Cortex of kidney (tissue), 1 donor: ENCODE measurements at places on chromosomes 4 and X.

GRCh38 chrX:19954335-19955096 is 36.3 kb downstream of the BCLAF3 start:
- no peak for DNase-seq

GRCh38 chrX:131675596-131676194 is 131.8 kb downstream of the OR13H1 start:
- no peak for DNase-seq

DNA sequence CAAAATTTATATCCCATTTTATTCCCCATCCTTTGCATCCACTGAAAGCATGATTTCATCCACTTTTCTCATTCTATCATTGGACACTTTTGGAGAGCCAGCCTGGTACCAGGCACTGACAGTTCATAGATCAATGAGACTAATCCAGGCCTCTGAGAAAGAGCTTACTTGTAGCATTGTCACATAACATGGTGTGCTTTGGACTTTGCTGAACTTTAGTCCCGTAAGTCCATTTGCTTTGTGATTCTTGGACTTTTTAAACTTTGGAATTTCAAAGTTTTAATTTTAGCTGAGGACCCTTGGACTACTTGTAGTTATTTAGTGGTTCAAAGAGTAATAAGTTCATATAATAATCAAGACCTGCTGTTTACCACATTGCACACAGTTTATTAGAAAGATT is 11.5 kb downstream of the LIAS start:
- DNase-seq: no peak

DNA sequence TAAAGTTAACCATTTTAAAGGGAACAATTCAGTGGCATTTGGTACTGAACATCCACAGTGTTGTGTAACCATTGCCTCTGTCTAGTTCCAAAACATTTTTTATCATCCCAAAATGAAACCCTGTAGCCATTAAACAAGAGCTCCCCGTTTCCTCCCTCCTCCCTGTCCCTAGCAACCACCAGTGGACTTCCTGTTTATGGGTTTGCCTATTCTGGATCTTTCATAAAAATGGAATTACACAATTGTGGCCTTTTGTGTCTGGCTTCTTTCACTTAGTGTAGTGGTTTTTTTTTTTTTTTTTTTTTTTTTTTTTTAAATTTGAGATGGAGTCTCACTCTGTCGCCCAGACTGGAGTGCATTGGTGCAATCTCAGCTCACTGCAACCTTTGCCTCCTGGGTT is 11.6 kb downstream of the RBMX2 start:
- no peak for DNase-seq

- DNase-seq: no peak
These were observed 457.4 kb downstream of the CENPC start for GRCh38 chr4:67087897-67088296.

DNA sequence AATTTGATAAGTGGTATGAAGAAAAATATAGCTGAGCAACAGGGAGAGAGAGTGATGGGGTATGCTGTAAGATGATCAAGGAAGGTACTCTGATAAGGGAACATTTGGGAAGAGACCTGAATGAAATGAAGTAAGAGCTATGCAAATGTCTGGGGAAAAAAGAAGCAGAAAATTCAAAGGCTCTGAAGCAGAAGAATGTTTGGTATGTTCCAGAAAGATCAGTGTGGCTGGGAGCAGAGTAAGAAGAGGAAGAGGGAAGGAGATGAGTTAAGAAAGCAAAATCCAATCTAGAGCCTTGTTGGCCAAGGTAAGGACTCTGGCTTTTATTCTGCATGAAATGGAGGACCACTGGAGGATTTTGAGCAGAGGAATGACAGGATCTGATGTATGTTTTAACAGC is 90.0 kb downstream of the AWAT2 start:
- DNase-seq: no peak
